ENCODE measurements at places on chromosomes 12 and 14.

DNA sequence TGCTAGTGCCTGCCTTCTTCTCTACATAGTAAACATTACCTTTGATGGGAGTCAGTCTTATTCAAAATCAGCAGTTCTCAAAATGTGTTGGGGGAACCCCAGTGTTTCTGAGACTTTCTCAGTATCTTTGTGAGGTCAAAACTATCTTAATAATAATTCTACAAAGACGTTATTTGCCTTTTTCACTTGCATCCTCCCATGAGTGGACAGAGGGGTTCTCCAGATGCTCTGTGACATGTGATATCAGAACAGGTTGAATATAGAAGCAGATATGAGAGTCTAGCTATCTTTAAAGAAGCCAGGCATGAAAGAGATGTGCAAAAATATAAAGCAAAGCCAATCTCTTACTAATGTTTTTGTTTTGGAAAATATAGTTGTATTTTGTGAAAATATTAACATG, 144.7 kb downstream of the KTN1 start:
- no peak for DNase-seq

- no peak for DNase-seq
Observed at GRCh38 chr12:107435072-107435471, 250.5 kb upstream of the PWP1 start.

DNA sequence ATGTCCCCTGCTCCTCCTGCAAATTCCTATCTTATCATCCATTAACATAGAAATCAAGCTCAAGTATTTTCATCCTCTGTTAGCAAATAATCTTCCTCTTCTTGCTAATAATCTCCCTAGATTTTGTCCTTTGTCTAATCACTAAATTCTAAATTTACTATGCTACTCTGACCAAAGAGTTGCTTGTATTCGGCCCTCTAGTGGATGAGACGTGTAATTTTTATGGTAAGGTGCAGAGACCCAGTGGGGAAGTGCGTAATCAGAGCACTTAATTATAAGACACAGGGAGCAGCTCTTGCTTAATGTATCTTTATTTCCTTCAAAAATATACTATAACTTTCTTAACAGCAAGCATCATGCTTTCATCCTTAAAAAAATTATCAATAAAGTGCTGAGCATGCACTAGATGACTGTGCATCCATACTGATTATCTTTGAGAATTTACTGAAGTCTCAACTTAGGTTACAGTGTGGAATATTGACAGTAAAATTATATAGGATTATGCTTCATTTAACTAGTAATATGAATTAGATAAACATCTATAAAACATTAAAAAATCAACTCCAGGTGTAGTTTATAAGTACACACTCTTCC, 212.6 kb downstream of the SLC16A7 start:
- DNase-seq = no peak

DNA sequence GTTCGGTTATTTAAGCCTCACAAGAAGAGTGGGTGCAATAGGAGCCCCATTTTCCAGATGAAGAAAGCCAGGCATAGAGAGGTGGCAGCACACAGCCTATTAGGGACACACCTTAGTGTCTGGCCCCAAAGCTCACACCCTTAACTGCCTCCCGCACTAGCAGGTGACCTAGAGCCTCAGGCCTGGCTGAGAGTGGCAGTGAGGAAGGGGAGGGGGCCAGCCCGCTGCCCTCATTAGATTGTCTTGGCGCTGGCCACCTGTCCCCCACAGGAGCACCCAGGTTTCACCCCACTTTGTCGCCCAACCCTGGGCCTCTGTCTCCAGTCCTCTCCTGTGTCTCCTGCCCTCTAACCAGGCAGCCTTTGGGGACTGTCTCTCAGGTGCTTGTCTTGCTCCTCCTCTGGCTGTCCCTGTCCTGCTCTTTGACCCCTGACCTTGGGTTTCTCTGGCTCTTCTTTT, 18.5 kb upstream of the PGF start:
- no peak for DNase-seq

GRCh38 chr14:33369972-33370371, 431.3 kb downstream of the NPAS3 start:
- no peak for DNase-seq

- DNase-seq = no peak
Observed at GRCh38 chr12:77514511-77514910, 316.2 kb upstream of the NAV3 start.

DNA sequence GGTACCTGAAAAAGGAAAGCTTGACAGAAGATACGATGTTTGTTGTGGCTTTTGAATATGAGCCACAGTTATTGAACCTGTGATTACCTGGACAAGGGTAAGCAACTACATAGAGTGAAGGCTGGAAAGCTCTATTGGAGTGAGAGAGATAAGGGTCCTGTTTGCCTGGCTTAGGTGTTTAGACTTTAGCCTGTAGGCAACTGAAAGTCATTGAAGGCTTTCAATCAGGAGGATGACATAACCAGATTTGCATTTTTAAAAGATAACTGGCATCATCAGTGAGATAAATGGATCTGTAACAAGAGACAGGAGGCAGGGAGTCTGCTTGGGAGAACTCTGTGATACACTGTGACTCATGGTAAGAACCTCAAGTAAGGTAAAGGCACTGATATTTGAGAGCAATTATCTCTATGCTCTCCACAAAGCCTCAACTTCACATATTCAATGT, 128.9 kb upstream of the SOX5 start:
- no peak for DNase-seq

DNA sequence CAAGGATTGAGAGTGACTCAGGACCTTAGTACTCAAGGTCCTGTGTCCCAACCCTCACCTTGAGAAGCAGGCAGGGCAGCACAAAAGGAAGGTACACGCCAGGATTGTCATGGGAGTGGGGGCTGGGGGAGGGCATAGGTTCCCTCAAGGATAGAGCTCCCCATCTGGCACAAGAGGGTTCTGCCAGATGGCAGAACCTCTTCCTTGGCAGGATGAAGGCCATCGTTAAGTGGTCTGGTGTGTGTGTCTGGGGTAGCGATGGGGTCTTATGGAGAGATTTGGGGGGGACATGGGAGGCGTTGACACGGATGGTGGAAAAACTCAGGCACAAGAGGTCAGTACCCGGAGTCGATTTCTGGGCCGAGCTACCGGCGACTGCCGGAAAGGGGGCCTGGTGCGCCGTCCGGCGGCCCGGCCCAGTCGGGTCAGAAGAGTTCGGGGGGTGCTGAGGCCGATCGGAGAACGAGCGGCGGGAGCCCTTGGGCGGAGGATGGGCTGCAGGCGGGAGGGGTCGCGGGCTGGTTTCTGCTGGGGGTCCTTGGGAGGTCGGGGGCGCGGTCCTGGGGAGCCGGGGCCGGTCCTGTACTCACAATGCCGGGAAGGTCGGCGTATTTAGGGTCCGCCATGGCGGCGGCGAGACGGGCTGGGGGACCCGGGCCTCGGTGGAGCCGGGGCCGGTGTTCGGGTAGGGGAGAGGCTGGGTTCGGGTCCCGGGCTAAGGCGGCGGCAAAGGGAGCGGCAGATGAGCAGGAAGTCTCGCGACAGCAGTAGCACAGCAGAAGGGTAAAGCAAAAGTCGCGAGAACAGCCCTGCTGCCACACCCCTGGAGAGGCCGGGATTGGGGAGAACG, at the start of gene DCTN2:
Gene DCTN2 (minus strand): TSS at position 755 of the 850 bp plus-strand sequence. CDS start 129 bp downstream, at position 626.
- peak; percentile 81 for DNase-seq

DNA sequence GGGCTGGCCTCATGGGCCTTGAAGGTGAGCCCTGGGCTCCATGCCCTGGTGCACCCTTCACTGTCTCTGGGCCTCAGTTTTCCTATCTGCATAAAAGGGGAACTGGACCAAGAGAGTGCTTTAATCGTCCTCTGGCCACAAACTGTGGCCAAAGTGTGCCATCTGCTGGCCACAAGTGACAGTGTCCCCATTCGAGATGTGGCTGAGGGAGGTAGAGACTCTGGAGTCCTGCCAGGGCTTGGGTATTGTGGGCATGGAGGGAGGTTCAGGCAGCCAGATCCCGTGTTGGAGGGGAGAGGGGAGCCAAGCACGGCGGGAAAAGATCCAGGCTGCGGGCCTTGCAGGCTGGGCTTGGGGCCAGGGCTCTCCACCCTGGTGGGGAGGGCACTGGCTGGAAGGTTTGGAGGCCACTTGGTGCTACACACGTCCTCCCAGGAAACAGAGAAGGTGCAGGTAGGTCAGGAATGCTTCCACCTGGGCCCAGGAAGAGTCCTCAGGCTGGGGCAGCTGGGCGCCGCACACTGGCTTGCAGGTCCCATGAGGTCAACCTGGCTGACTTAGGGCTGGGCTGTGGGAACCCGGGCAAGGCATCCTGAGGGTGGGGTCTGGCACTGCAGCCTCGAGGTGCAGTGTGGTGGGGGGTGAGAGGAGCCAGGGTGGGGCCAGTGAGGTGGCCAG, 7.3 kb upstream of the KIF26A start:
- DNase-seq = no peak

- DNase-seq = no peak
Observed at GRCh38 chr14:34018564-34019244, 67.8 kb upstream of the EGLN3 start.

DNA sequence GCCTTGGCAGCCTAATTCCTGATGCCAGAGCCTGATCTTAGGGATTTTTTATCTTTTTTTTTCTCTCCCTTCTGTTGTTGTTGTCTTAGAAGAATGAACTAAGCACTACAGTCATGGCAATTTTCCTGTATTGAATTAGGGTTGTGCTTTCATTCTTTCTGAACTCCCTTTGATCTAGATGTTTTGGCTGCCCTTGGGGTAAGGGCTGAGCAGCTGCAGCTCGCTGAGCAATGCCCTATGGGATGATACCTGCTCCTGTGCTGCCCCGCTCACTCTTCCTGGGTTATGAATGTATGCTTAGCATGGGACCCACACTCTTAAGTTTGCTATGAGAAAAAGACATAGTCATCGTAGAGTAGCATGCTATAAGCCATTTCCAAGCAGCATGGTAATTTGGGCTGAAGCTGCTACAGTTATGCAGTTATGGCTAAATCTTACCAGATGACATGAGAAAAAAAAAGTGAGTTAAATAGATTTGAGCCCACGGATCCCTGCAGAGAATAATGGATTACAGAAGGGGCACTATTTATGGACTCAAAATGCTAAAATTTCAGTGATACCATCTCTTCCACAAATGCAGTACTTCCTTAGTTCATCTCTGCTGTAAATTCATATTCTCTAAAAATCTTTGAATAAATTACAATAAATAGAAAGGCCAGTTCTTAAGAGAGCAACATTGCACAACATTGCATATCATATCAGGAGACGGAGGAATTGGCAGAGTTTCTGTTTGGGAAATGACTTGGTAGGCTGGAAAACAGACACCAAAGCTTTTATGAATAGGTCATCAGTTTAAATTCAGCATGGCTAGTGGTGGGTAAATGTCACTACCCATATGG, 79.2 kb upstream of the PTHLH start:
- no peak for DNase-seq

- no peak for DNase-seq
Observed at GRCh38 chr14:60935319-60935718, 45.6 kb downstream of the TRMT5 start.

GRCh38 chr14:66380143-66380542, 106.0 kb upstream of the CCDC196 start:
- DNase-seq = no peak

DNA sequence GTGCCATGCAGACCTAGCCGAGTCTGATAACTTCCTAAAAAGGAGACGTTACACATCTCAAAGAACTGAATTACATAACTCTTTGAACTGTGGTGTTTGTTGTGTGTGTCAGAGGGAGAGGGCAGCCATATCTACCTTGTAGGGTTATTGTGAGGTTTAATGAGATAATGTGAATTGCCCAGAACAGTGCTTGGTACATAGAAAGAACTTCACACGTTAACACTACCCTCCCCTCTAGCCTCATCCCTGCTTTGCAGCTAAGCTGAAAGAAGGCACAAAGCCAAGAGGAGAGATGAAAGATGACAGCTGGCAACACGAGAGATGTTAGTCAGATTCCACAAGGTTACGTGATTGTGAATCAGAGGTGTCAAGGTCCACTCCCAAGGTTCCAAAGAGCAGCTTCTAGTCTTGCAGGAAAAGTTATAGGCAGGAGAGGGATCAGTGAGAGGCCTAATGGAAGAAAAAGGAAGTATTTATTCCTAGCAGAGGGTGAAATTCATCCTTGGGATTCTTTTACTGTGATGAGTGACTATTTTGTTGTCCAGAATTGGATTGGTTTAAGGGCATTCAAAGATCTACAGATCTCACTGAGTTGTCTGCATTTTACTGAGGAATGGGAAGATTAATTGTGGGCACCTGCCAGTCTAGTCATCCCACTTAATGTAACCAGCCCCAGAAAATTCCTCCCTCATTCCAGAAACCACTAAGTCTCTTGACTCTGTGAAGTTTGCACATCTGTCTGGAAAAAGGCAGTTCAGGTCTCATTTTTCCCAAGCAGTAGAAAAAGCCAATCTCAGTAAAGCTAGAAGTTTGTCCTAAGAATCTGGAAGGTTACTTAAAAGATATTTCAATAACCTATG, 25.9 kb upstream of the WNK1 start:
- DNase-seq = no peak

- no peak for DNase-seq
Observed at GRCh38 chr12:53224061-53224896, 7.7 kb downstream of the RARG start.
